ENCODE measurements at places on chromosomes 11 and 22.

- no peak for DNase-seq
Measured at GRCh38 chr11:64687643-64688533, 35.1 kb downstream of the NRXN2 start.

DNA sequence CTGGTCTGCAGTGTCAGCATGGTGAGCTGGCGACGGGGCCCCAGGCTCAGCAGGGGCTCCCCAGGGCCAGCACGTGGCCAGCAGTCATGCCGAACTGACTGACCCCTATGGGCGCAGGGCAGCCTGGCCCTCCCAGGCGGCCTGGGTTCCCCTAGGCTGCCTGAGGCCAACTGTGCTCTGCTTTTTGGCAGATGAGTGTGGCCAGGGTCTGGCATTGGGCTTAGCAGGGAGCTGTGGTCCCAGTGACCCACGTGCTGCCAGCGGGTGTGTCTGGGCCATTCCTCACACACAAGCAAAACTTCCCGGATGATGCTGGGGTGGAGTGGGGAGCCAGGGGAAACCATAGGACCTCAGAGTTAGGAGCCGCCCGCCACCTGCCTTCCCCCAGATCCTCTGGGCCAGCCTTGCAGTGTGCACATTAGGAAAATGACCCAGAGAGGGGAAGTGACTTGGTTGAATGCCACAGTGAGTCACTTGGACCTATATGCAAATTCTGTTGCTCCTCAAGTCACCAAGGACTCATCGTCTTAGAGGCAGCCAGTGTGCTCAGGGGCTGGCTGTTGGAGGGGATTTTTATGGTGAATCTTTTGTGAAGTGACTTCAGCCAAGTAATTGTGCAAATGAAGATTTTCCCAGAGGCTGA, 6.5 kb downstream of the ADORA2A start:
- no peak for DNase-seq

DNA sequence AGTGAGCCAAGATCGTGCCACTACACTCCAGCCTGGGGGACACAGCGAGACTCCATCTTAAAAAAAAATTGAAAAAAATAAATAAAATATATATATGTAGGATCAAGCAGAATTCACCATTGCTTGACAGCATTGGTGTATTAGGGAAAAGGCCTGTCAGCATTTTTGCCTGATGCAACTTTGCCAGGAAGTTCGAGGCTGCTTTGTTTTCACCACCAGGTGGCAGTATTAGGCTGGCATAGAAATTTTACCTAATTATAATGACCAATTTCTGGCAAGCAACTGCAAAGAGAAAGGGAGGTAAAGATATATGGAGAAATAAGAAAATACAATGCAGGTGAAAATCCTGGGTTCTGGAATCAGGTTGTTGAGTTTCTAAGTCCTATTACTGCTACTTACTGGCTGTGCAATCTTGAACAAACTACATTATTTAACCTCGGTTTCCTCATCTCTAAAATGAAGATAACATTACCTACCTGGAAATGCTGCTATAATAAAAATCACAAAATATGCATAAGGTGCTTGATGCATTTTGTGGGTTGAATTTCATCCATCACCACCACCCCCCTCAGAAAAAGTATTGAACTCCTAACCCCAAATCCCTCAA, 24.7 kb downstream of the LAYN start:
- peak; percentile 68 for DNase-seq

- DNase-seq = no peak
Measured at GRCh38 chr11:2122907-2123627, 16.1 kb downstream of the IGF2 start.

- no peak for DNase-seq
Measured at GRCh38 chr11:110522471-110522870, 92.7 kb downstream of the FDX1 start.

GRCh38 chr11:122509091-122509490, 146.4 kb upstream of the UBASH3B start:
- no peak for DNase-seq

DNA sequence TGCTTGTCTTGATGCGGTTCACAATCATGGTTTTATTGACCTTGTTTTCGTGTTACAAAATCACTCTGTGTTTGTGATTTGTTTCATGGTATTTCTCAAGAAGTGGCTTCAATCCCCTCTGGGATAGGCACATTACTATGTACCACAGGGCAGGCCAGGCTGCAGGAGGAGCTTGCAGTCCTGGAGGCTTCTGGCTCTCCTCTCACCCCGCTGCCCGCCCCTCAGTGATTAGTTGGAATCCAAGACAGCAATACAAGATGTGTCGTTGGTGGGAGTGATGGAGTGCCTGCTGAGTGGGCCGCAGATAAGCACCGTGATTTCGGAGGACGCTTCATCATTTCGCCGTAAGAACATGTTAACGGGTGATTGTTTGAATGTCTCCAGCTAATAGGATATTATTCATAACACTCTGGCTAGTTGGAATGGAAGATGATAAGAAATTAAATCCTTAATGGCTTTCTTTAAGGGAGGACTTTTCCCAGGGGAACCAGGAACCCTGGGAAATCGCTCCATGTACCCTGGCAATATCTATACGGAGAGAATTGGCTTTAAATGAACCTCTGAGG, 384.4 kb downstream of the MIAT start:
- no peak for DNase-seq

DNA sequence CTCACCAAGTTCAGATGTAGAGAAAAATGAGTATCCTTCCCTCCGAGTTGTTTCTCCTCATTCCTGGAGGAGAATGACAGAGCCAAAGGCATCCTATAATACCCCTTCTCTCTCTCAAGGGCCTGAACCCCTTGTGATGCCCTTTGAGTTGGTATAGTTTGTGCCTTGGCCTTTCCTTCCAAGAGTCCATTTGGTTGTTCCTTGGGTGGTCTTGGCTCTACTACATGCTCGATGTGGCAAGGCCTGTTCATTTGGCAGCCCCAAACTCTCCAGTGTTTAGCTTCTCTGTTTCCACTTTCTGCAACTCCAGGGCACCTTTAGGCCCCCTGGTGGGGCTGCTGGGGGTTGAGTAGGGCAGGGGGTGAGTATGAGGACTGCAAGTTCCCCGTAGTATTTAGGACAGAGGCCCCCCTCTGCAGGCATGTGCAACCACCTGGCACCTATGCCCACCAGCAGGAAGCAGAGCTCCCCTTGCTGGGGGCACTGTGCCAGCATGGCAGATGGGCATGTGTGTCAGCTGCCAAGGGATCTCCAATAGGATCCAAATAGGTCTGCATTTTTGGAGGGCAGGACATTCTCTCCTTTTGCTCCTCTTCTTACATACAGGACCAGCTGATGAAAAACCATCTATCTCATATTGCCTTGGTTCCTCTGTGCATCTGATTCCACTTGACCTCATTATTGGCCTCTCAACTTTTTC, 217.2 kb upstream of the CADM1 start:
- no peak for DNase-seq

DNA sequence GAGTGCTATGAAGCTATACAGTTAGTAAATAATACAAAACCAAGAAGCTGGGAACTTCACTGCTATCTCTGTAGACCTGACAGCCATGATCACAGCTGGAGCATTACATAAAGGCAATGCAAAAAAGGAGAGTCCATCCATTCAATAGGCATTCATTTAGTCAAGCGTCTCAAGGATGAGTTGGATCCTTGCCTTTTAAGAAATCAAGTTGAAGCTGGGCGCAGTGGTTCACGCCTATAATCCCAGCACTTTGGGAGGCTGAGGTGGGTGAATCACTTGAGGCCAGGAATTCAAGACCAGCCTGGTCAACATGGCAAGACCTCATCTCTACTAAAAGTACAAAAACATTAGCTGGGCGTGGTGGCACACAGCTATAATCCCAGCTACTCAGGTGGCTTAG, 48.1 kb upstream of the ALKBH3 start:
- DNase-seq = no peak

DNA sequence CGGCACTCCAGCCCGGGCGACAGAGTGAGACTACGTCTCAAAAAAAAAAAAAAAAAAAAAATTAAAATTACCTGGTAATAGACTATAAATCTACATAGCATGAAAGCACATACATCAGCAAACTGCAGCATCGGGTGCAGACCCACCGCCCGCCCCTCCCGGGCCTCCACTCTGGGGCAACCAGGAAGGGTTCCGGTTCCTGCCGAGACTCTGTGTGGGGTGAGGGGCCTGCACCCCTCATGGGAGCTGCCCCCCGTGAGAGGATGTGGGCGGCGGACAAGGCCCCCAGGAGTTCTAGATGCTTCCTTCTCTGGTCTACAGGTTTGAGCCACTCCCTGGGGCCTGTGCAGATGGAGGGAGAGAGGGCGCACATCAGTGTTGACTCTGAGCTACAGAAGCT, 9.1 kb downstream of the DRD4 start:
- no peak for DNase-seq

- no peak for DNase-seq
Measured at GRCh38 chr11:282171-282570, 4.0 kb downstream of the NLRP6 start.

DNA sequence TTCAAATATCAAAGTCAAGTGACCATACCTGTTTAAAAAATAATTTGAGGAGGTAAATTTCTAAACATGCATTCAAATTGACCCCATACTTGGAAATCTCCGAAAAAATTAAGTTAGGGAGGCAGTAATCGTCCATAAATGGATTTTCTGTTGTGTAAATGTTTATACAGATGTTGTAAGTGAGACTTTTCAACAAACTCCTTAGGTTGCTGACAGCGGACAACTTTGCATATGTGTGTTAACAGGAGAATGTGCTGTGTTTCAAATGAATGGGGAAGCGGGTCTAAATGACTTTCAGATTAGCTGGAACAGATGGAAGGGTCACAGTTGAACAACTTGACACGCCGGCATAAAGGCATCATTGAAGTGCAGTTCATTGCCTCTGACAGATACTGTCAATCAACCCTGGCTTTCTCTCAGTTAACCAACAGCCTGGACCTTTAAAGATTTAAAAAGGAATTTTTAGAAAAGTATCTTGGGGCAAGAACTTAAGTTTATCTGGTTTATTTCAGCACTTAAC, 98.2 kb upstream of the DBX1 start:
- DNase-seq = no peak

DNA sequence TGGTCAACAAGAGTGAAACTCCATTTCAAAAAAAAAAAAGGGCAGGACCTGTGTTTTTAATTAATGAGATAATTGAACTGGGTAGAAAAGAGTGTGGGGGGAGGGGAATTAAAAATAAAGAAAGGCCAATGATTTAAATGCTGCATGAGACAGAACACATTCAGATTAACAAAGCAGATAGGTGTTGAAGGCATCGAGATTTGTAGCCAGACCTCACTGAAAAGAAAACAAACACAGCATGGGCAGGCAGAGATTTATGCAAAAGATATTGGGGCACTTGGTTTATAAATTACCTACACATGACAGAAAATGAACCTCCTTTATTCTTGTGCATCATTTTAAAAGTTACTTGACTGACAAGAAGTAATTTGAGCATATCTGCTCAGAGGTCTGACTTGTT, 354.0 kb upstream of the API5 start:
- no peak for DNase-seq

DNA sequence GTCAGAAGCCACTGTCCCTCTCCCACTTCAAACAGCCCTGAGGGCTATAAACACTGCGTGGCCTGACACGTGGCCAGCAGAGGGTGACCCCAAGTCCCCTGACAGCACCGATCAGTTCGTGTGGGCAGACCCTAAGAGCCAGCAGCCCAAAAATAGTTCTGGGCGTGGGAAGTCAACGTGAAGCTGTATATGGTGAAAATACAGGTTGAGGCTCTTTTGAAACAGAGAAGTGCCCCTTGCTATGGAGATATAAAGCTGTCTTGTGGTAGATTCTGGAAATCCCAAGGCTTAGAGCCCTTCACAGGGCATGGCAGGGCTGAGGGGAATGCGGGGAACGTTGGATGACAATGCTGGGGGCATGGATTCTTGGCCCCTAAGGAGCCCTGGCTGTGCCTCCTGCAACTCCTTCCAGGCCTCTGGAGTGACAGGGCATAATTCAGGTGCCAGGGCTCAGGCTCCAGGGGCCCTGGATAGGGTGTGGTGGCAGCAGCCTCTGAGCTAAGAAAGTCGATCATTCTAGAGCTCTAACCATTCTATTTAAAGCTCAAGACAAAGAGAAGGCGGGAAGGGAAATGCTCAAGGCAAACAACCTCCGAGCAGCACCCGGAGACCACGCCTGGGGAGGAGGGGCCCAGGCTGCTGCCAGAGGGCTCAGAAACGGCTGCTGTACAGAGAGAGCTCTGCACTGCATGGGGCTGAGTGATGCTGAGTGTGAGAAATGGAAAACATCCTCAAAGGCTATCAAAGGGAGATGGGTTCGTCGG, 60.4 kb upstream of the CD5 start:
- no peak for DNase-seq

DNA sequence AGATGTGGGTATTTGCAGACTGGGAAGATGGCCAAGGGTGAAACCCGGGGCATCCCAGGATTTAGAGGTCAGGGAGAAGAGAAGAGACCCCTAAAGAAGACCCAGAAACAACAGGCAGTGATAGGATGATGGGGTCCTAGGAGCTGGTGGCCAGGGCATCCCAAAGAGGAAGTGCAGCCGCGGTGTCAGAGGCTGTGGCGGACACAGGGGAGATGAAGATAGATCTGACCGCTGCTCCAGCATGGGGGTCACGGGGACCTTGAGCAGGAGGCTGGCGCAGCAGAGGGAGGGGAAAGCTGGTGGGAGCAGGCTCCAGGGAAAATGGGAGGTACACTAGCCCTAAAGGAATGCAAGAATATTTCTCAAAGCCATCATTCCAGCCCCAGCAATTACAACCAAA, 47.3 kb downstream of the CTTN start:
- no peak for DNase-seq

GRCh38 chr11:71170624-71171423, 81.6 kb downstream of the SHANK2 start:
- no peak for DNase-seq

DNA sequence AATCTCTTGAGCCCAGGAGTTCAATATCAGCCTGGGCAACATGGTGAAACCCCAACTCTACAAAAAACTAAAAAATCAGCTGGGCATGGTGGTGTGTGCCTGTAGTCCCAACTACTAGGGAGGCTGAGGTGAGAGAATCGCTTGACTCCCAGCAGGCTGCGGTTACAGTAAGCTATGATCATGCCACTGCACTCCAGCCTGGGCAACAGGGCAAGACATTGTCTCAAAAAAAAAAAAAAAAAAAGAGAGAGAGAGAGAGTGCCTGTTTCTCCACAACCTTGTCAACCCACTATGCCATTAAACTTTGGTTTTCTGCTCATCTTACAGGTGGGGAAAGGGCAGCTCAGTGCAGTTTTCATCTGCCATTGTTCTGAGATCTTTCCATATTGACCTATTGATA, 5.1 kb downstream of the FOLR3 start:
- DNase-seq = no peak

DNA sequence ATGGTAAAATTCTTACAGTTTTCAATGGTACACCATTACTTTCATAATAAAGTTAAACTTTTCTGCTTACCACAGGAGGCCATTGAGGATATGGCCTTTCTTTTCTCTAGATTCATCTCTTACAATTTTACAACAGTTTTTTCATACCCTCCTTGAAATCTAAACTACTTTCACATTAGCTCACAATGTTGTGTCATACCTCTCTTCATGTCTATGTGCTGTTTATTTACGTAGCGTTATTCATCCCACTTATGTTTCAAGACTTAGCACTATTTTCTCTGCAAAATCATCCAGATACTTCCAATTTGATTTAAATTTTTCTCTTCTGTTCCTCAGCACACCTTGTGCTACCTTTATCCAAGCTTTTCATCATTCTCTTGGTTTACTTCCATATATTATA, 123.3 kb downstream of the METTL15 start:
- DNase-seq = no peak

GRCh38 chr11:133504906-133505305, 27.4 kb downstream of the OPCML start:
- no peak for DNase-seq
